ENCODE measurements at places on chromosomes 1 and 21.
A peak's percentile ranks its signal among the peaks of the same experiment; 100 is the strongest.

DNA sequence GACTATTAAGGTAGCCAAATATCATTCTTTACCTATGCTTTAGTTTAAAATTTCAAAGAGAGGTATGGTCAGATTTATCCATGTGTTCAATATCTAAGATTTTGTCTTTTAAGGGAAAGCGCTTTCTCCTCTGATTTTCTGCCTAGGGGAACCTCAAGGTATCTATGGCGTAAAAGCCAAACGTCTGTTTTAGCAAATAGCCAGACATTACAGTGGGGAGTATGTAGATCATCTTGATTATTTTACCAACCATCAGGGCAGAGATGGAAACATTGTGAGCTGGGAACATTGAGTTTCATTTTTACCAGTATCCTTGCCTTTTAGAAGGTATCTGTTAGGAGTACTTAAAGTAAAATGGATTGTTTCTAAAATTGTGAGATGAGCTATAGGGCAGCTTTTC lies 71.0 kb downstream of the LEPR start:
- no peak overlapping the region for H3K27ac ChIP-seq
- H3K4me1 ChIP-seq: peaks cover 35% of the 10 kb centered on the region
- no peak for DNase-seq
- no peaks in the 10 kb centered on the region for H3K27me3 ChIP-seq
- H3K4me3 ChIP-seq: no peak overlapping the region

DNA sequence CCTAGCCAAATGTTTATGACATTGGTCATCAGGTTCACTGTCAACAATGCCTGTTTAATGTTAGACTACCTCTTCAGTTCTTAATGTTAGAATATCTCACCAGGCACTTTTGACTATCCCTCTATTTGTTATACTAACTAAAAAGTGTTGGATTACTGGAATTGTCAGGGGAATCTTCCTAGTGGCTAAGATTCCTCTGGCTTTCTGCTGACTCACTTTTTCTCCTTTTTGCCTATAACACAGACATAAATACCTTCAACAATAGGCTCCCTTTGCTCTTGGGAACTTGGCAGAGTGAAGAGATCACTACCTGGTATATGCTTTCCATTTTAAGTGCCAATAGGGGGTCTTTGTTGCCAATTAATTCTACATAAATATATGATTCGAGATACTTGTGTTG lies 68.5 kb downstream of the TMEM200B start:
- no peak overlapping the region for H3K4me3 ChIP-seq
- H3K4me1 ChIP-seq: peaks cover 15% of the 10 kb centered on the region
- no peak for DNase-seq
- no peak overlapping the region for H3K27ac ChIP-seq

DNA sequence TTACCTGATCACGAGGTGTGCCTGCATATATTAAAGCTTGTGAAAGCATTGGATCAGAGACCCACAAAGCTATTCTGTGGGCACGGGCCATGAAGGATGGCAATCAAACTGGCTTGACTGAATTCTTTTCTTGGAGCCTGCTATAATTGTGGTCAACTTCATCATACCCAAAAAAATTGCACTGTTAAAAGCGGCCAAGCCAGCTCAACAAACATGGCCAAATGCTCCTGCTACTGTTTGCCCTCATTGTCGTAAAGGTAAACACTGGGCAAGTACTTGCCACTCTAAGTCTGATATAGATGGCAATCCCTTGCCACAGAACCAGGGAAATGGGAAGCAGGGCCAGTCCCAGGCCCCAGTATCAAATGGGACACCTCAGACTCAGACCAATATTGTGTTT lies 6.6 kb upstream of the GSTM5 start:
- H3K4me3 ChIP-seq: no peak overlapping the region
- no peaks in the 10 kb centered on the region for H3K4me1 ChIP-seq
- no peak for DNase-seq
- no peaks in the 10 kb centered on the region for H3K27me3 ChIP-seq
- H3K36me3 ChIP-seq: peaks cover 12% of the 10 kb centered on the region
- no peak overlapping the region for H3K27ac ChIP-seq

DNA sequence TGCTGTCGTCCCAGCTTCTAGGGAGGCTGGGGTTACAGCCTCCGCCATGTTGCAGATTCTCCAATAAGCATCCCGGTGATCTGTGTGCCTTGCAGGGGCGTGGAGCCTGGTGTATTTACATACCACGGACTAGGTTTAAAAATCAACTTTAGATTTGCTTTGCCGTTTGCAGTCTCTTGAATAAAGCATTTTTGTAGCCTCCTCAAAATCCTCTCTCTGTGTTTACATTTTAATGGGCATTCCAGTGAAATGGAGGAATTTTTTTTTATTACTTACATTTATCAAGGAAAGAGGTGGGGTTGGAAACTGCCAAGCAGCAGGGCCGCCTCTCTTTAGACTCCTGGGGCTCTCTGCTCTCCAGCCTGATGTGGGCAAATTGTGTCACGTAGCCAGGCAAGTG lies 437.5 kb upstream of the VAMP3 start:
- H3K4me3 ChIP-seq: no peak overlapping the region
- peak overlapping the region; percentile 8 for H3K27ac ChIP-seq
- no peaks in the 10 kb centered on the region for H3K27me3 ChIP-seq
- H3K4me1 ChIP-seq: peaks cover 42% of the 10 kb centered on the region
- no peak for DNase-seq

GRCh38 chr1:24149866-24150233 lies 6.9 kb upstream of the IL22RA1 start:
- no peak overlapping the region for H3K27ac ChIP-seq
- H3K36me3 ChIP-seq: no peaks in the 10 kb centered on the region
- H3K27me3 ChIP-seq: no peaks in the 10 kb centered on the region
- no peak for DNase-seq

GRCh38 chr1:228234921-228235320 lies 27.1 kb downstream of the OBSCN start:
- H3K36me3 ChIP-seq: peaks cover 40% of the 10 kb centered on the region
- no peaks in the 10 kb centered on the region for H3K4me1 ChIP-seq
- DNase-seq: no peak
- no peak overlapping the region for H3K27ac ChIP-seq

DNA sequence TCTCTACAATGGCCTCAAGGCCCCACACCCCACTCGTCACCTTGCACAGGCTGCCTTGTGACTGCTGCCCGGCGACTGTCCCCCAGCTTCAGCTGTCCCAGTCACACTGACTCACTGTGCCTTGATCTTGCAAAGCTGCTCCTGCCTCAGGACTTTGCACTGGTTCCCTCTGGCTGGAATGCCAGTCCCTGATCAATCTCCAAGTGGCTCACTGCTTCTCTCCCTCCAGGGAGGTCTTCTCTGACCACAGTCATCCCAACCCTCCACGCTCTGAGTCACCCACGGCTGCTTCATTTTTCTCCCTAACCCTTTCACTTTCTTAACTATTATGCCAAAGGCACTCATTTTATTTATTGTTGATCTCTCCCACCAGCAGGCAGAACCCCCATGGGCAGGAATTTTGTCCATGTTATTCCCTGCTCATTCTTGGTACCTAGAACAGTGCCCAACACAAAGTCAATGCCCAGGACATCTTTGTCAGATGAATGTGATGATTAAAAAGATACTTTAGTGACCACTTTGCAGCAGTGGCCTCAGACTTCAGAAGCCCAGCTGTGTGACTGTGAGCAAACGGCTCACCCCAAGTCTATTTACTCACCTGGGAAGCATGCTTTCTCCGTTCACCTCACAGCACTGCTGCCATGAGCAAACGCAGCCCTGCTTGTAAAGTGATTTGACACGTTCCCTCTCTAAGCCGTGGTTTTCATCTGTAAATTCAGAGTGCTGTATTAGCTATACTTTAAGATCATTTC lies 53.4 kb downstream of the ZBTB18 start:
- H3K36me3 ChIP-seq: no peaks in the 10 kb centered on the region
- H3K27ac ChIP-seq: peak overlapping the region; percentile 91
- DNase-seq: no peak
- no peaks in the 10 kb centered on the region for H3K27me3 ChIP-seq
- H3K4me1 ChIP-seq: peaks cover 48% of the 10 kb centered on the region
- peak overlapping the region; percentile 5 for H3K4me3 ChIP-seq

DNA sequence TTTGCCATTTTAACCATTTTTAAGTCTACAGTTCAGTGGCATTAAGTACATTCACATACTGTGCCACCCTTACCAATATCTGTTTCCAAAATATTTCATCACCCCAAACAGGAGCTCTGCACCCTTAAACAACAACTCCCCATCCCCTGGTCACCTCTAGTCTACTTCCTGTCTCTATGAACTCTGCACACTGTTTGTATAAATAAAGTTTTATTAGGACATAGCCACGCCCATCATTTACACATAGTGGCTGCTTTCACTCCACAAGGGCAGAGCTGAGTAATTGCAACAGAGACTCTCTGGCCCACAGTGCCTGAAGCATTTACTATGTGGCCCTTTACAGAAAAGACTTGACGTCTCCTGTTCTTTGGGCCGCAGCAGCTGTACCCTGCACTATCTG lies 30.1 kb downstream of the KCNAB2 start:
- H3K27ac ChIP-seq: no peak overlapping the region
- H3K4me3 ChIP-seq: no peak overlapping the region
- no peaks in the 10 kb centered on the region for H3K36me3 ChIP-seq
- DNase-seq: no peak

- peaks cover 35% of the 10 kb centered on the region for H3K4me1 ChIP-seq
- no peak for DNase-seq
- H3K36me3 ChIP-seq: peaks cover 13% of the 10 kb centered on the region
- no peak overlapping the region for H3K27ac ChIP-seq
Measured at GRCh38 chr1:116986421-116987255, 14.9 kb upstream of the CD101 start.
